ENCODE measurements at places on chromosomes 6 and 20.

DNA sequence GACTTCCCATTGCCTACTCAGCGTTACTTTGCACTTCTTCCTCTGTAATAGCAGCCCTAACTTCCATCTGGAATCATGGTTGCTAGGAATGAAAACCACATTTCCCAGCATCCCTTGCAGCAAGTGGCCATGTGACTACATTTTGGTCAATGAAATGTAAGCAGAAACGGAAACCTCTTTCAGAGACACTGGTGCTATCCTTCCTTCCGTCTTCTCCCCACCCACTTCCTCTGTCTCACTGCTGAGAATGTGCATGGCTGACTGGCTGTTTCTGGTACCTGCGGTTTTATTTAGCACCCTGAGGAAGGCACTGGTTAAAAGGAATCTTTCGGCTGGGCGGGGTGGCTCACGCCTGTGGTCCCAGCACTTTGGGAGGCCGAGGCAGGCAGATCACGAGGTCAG is 107.4 kb downstream of the SCML4 start:
- DNase-seq = peak; percentile 82

GRCh38 chr6:87798393-87799278 is 96.6 kb upstream of the AKIRIN2 start:
- DNase-seq = no peak

- no peak for DNase-seq
These were observed 15.8 kb downstream of the TRAPPC3L start for GRCh38 chr6:116529466-116530290.

GRCh38 chr20:42366626-42367025 is 748.4 kb upstream of the CHD6 start:
- no peak for DNase-seq

DNA sequence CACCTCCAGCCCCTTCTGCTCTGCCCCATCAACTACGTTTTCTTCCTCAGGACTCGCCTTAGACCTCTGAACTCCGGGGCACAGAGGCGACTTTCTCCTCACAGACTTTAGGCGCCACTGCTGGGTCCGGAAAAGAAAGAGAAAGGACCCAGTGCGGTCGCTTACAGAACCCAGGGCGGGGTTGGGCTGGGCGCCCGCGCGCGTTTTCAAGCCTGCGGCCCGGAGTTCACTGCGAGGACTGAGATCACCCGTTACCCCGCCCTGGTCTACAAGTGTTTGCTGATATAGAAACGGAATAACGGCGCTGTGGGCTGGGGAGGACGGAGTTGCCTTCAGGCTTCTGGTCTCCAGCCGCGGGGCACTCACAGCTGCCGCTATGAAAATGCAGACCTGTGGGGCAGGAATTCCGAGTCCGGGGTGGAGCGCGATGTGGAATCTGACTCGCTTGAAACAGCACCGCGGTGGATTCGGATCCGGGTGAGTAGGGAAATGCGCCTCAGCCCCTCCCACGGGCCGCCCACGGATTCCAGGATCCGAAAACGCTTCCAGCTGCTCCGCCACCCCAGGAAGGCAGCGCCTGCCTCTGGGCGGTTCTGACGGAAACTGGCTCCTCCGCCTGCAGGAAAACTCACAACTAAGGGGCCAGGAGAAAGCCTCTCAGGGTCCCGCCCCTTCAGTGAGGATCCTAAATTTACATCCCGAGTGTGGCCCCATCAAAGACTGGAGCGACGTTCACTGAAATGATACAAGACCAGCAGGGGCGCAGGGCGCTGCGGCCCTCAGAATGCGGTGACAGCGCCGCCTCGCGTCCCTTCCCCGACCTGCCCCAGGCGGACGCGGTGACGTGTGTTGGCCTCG is 29.4 kb downstream of the HLA-F start:
- DNase-seq = peak; percentile 81

Measured in stimulated activated CD4-positive, alpha-beta T cell treated with anti-CD3 and anti-CD28 coated beads, Interleukin-1b, Interleukin-23, amount 100 ng/mL, for 48 hours (primary cell).